Stimulated activated CD4-positive, alpha-beta T cell treated with anti-CD3 and anti-CD28 coated beads, Interleukin-4, amount 100 ng/mL, for 1 hour (primary cell): ENCODE measurements at places on chromosomes 4 and X.

DNA sequence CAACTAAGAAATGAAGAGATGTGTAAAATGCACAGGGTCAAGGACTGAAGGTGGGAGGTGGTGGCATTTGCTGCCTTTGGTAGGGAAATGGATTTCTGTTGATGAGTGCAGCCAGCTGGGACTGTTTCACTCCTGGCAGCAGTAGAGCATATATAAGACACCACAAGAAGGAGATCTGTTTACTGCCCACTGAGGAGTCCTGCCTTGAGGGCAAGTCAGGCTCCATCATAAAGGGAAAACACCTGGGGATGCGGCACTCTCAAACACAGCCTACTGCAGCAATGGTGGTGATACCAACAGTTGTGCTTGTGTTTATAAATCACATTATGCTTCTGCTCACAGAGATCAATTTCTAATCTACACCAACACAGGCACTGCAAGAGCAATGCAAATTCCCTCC lies 222.1 kb downstream of the TACR3 start:
- no peak for DNase-seq

DNA sequence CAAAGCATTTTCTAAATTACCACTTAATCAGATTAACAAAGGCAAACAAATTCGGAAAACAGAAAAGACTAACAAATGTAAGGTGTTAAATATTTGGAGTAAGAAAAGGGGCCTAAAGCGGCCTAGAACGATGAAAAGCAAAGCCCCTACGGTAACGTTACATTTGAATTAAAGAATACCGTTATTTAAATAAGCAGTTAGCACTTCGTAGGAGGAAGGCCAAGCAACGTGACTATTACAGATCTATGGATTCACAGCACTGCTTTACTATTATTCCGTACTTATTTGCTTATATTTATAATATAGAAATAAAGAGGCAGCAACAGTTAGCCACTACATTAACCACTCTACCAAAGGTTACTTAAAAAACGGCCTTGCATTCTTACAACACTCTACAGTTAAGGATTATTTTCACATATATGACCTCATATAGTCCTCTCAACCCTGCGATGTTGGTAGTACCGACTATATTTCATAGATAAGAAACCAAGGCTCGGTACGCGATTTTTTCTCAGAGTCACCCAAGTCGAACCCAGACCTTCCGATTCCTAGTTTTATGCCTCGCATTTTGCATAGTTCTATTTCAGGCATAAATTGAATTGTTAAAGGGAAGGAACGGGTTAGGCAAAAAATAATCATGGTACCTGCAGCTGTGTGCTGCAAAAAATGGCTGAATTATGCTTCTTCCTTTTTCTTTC lies 2.9 kb downstream of the KLHL15 start:
- DNase-seq, result no peak

GRCh38 chrX:109818976-109819375 lies 85.9 kb upstream of the ACSL4 start:
- DNase-seq, result no peak

DNA sequence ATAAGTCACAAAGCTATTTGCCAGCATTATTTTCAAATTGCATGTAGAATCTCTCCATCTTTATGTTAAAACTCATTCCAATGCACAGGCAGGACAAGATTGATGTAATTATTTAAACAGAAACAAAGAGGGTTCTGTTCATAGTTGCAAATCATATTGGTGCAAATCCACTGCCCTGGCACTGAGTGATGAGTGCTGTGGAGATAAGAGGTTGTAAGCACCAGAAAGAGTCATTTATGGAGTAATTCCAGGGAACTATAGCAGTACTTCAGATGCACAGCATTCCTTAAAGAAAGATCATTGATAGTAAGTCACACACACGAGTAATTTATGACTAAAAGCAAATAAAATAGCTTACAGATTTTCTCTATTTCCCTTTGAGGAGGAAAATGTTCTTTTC lies 337.7 kb upstream of the CTSO start:
- no peak for DNase-seq

DNA sequence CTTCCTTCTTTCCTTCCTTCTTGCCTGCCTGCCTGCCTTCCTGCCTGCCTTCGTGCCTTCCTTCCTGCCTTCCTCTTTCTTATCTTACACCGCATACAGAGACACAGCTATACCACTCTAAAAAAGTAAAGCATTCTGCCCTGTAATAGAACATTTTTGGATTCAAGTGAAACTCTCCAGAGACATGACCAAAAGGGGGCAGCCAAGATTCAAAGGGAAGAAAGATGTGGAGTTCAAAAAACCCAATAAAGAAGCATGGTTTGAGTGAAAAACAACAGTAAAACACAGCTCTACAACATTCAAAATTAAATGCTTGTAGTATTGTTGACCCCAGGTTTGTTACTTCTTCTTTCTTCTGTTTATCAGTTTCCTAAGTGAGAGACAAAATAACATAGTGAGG lies 914.9 kb upstream of the PCDH7 start:
- no peak for DNase-seq

DNA sequence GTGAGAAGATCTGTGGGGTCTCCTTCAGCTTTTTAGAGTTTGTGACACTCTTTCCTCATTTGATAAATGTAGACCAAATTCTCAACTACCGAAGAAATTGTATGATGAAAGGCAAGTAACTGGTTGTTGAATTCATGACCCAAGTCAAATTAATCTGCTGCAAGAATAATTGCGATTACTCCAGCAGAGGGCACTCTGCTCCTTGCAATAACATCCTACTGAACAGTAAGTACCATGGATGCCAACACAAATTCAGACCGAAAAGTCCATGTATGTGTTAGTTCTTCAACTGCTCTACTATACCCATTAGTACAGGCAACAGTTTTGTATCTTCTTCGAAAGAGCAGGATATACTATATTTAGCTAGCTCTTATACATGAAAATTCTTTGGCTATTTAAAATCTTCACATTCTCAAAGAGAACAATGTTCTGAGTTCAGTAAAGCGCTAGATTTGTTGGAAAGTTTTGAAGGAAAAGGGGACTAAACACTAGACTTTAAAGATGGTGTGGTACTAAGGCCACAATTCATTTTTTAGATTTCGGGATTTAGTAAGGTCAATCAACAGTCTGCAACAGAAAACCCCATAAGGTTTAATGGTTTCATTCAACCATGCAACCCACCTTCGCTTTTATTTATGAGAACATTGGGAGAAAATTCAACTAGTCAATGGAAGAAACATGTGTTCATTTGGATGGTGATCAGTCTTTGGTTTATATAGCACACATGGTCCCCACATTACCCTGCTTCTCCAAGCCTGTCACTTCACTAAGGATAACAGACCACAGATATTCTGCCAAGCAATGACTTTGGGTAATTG lies 105.4 kb upstream of the TBC1D9 start:
- peak; percentile 9 for DNase-seq
